GM04503 (cell line): ENCODE measurements at places on chromosomes 3 and 15.

- DNase-seq, result no peak
These were observed 74.5 kb upstream of the TSPAN3 start for GRCh38 chr15:77145370-77145769.

GRCh38 chr3:159964166-159964973, 24.3 kb upstream of the IL12A start:
- peak; percentile 35 for DNase-seq

DNA sequence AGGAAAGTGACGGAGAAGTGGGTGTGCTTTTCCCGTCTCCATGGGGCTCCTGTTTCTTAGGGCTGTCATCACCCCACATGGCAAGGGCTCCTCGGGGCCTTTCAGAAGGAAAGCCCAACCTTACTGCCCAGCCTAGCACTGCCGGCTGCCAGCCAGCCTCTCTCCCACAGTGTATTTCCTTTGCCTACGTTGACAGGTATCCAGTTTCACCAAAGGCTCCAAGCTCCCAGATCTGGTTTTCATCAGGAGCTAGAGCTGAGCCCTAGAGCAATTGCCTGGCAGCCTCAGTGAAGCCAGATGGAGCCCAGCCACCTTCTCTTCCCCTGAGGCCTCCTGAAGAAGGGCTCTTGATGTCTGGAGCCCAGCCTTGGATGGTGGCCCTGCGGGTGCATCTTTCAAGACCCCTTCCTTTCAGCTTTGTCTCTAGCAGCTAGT, 20.2 kb downstream of the CRABP1 start:
- peak; percentile 3 for DNase-seq

GRCh38 chr3:183212565-183212964, 40.5 kb upstream of the B3GNT5 start:
- DNase-seq, result no peak

DNA sequence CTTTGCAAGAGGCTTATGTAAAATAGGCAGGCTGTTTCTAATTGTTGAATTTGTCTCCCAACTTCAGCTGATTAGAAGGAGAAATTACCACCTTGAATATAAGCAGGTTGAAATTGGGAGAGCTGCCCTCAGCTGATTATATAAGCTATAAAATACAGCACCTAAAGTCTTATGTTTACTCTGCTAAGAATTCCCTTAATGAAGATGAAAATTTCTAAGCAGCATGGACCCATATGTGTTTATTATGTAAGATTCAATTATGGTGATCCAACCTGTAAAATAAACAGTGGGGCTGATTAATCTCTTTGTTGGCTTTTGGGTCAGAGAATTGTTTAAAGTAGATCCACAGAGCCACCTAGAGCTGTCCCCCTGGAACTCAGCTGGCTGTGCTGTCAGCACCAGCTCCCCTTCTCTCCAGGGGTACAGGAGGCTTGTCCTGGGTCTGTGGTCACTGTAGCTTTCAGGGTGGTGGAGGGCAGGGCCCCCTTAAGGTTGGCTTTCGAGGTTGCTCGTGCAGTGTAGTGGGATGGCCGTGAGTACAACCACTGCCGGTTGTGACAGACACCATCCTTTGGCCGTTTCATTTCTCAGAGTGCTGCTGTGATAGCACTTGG, 9.5 kb downstream of the SLCO3A1 start:
- DNase-seq, result no peak

DNA sequence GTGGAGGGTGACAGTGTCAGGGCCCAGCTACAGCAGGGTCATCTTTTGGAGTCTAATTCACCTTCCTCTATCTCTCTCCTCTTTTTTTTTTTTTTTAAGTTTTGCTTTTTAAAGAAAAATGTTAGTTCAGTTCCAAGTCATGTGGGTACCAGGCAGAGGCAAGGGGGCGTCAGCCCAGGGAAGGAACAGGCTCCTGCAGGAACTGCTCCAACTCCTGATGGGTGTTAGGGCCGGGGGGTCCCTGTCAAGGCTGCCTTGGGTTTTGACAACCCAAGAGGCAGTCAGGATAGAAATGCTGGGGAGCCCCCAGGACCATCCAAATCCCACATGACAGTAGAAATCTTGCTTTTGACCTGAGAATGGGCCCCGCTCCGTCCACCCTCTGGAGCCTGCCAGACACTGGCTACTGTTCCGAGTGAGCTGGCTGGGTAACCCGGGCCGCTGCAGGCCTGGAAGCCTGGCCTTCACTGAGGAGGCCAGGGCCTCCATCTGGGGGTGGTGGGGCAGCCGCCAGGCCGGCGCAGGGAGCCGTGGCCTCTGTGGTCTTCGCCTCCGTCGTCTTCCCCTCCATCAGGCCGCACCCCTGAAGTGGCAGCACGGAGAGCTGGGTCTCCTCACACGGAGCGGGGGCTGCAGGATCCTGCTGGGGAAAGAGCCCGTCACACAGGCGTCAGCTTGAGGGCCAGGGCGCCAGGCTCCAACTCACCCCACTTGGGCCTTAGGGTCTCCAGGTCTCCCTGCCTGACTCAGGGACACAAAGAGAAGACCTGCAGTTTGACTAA, 24.2 kb downstream of the RNU5B-1 start:
- no peak for DNase-seq

DNA sequence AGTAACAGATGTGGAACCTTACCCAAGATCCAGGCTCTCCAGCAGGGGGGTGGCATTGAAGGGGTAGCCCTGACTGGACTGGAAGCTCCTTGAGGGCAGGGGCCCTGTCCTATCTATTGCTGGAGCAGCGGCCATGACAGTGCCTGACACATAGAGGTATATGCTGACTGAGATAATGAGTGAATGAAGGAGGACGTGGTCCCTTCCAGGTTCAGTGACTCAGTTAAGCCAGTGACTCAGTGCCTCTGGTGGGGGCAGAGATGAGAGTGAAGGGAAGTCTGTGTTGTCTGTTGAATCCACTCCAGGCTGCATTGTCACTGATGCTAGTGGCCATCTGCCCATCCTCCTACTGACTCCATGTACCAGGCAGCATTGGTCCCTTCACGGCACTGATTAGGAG, 13.0 kb upstream of the CTXND1 start:
- no peak for DNase-seq

GRCh38 chr3:132265488-132265887, 51.7 kb upstream of the ACP3 start:
- no peak for DNase-seq

GRCh38 chr3:52278510-52279069, at the start of gene WDR82:
WDR82 (minus strand) TSS chr3:52278649; CDS start chr3:52278361, 288 bp downstream.
- DNase-seq, result peak; percentile 44

DNA sequence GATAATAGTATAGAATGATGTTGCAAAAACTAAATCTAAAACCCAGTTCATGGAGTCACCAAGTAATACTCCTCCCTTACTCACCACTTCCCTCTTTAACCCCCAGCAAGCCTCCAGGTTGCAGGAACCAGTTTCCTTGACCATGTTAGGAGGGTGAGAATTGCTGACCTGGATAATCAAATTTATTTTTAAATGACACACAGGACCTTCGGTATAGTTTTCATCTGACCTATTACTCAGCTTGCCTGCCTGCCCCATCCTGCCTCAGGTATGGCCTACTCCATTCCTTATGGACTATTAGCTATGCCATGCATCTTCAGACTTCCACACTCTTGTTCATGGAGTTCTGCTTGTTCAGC, 883 bp downstream of the RTP4 start:
- no peak for DNase-seq

DNA sequence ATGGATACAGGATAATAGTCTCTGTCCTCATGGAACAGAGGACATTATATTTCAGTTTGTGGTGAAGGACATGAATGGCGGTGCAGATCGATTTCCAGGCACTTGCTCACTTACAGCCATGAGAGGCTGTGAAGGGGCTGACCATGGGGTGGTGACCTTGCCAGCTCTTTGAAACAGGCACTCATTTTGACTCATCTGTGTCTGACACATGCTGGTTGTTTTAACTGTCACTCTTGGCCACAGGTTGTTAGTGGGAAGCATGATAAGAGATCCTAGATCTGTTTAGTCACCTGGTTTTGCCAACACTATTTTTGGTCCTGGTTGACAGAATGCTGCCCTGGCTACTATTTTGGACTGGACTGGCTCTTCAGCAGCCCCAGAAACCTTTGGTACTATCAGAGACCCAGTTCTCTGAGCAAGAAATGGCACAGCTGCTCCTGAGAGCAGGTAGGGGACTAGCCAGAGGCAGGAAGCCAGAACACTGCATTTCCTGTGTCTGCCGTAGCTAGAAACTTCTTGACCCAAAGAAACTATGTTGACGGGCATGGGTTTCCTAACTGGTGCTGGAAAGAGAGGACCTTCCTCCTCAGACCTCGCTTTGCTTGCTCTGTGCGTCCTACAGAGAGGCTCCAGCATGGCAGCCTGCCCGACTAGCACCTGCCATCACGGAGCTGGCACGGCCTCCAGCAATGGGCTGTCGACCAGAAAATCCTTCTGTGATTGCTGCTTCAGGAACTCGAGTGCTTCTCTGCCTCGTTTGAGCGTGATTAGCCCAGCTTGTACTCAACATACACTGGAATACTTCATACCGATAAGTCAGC, 6.3 kb downstream of the PXYLP1 start:
- no peak for DNase-seq

- no peak for DNase-seq
These were observed 88.5 kb upstream of the NANOGP8 start for GRCh38 chr15:35173444-35174118.

GRCh38 chr15:33113666-33114373, 80.7 kb downstream of the FMN1 start:
- no peak for DNase-seq

DNA sequence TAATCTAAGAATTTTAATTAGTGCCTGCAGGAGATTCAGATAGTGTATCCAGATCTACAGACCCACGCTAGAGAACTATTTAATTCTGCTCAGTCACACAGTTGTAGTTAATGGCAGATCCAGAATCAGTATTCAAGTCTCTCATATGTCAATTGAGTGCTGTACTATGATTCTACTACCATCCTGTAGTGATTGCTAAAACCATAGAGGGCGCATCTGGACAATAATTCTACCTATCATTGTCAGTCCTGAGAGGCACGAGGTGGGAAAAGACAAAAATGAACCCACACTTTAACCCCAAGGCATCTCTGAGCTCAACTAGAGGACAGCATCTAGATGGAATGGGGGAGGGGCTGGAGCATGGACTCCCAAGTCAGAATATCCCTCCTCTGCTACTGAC, 22.7 kb downstream of the DHX36 start:
- DNase-seq, result no peak

- DNase-seq, result no peak
These were observed 167.7 kb downstream of the GHSR start for GRCh38 chr3:172280406-172281051.

GRCh38 chr3:34323517-34323916, 525.1 kb downstream of the PDCD6IP start:
- DNase-seq, result no peak

- no peak for DNase-seq
These were observed 149.0 kb downstream of the APBA2 start for GRCh38 chr15:29034593-29035335.

- no peak for DNase-seq
These were observed 30.6 kb downstream of the FLNB start for GRCh38 chr3:58038675-58039292.

- no peak for DNase-seq
These were observed 18.8 kb downstream of the SHF start for GRCh38 chr15:45168751-45169551.

GRCh38 chr15:78358102-78358870, 18.1 kb downstream of the CRABP1 start:
- DNase-seq, result no peak

- no peak for DNase-seq
These were observed 47.6 kb downstream of the MBNL1 start for GRCh38 chr3:152316318-152316717.

DNA sequence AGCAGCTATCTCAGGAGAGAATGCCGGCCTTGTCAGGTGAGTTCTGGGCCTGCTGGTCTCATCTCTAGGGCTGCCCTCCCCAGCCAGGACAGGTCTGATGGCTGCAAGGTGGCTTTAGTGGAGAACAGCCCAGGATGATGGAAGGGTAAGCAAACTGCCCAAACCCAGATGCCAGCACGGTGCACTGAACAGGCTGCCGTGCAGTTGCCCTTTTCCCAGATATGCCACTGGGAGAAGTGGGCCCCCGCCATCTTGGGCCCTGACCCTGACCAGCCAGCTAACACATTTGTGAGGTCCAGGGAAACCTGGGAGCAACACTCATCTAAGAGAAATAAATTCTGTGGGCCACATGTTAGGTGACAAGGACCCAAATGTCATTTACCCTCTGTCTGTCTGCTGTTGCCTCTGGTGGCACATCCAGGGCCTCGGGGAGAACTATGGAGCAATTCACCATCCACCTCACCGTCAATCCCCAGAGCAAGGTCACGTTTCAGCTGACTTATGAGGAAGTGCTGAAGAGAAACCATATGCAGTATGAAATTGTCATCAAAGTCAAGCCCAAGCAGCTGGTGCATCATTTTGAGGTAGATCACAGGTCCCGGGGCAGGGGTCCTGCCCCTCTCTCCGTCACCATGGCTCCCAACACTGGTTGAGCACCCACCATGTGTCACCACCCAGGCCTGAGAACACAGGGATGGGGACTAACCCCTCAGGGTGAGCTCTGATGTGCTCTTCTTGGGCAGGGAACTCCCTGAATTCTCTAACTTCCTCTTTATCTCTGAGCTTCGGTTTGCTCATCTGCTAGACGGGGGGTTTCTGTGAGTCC, 1.8 kb downstream of the ITIH1 start:
- no peak for DNase-seq

GRCh38 chr3:154421083-154421482, 8.9 kb downstream of the GPR149 start:
- no peak for DNase-seq

DNA sequence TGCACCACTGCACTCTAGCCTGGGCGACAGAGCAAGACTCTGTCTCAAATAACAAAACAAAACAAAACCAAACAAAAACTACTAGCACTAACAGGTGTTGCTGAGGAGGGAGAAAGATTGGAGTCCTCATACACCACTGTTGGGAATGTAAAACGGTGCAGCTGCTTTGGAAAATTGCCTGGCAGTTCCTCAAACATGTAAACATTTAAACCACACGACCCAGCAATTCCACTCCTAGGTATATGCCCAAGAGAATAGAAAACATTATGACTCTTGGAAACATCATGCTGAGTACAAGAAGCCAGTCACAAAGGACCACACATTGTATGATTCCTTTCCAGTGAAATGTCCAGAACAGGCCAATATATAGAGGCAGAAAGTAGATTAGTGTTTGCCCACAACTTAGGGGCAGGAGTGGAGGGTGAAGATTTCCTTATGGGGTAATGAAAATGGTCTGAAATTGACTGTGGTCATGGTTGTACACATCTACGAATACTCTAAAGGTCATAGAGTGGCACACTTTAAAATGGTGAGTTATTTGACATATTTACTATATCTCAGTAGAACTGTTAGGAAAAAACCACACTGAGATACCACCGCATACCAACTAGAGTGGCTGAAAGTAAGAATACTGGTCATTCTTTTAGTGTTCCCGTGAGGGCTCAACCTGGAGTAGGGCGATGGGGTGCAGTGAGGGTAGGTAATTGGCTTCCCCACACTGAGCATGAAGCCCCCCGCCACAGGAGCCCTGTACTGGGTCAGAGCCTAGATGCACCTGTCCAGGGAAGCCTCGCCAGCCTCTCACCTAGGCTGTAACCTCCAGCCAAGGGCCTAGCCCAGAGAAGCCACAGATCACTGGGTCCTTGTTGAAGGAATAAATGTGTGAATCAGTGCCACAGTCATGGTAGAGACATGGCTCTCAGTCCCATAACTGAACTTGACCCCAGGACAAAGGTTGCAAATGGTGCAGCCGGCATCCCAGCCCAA, 131.1 kb downstream of the NUP210 start:
- DNase-seq, result no peak
